ENCODE measurements at places on chromosomes 3 and 15.

GRCh38 chr3:154571553-154572226 is 141.7 kb upstream of the GPR149 start:
- no peak for DNase-seq

GRCh38 chr15:96332637-96333121 is 2.2 kb downstream of the NR2F2 start:
- DNase-seq: no peak

DNA sequence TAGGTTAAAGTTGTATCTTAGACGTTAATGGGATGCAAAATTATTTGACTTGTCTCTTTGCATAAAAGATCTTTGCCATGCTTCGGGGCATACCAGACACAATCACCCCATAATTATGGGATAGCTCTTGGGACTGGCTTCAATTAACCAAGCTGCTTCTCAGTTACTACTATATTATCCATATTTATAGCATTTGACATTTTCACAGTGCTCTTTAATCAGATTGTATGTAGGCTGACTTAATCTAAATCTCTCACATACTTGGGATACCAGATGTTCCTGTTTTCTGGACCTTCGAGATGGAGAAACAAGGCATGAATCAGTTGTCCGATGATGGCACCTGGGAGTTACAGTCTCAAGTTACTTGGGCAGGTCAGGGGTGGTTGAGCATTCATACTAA is 27.2 kb upstream of the ABHD17C start:
- DNase-seq: no peak

DNA sequence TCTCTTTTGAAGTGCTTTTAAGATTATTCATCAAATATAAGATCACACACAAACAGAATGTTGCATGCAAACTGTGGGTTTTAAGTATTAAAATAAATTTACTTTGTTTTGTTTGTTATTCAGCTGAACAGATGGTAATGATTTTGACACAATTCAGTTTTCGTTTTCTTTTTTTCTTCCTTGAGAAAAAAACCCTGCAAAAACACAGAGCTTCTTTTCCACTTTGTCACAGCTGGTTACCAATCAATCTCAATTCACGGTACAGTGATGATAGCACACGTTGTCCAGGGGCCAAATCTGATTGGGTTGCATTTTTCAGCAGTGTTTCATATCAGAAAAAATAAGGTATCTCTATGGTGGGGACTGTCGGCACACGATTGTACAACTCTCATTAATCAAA is 473.6 kb downstream of the ROBO2 start:
- DNase-seq: no peak

- no peak for DNase-seq
Observed at GRCh38 chr15:80691575-80691974, 3.5 kb upstream of the ABHD17C start.

DNA sequence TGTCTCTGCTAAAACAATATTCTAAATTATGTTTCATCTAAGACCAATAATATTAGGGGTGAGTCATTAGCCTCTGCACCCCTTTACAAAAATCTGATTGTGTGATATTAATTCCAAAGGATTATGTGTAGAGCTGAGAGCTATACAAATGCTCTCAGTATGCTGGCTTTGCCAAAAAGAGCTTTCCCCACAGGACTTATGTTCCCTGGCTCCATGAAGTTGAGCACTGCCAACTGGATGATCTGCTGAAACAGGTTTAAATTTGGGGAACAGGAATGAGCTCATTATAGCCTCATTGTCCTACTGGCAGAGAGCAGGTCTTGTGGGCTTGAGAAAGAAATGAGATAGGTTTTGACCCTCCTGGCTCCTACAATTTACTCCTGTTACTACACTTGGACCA is 347.8 kb upstream of the LMCD1 start:
- no peak for DNase-seq

GRCh38 chr15:82298032-82298431 is 35.4 kb downstream of the SAXO2 start:
- DNase-seq: no peak

GRCh38 chr3:144521131-144521530 is 549.5 kb downstream of the DIPK2A start:
- no peak for DNase-seq

- DNase-seq: no peak
Observed at GRCh38 chr3:116140100-116140689, 305.1 kb downstream of the LSAMP start.

DNA sequence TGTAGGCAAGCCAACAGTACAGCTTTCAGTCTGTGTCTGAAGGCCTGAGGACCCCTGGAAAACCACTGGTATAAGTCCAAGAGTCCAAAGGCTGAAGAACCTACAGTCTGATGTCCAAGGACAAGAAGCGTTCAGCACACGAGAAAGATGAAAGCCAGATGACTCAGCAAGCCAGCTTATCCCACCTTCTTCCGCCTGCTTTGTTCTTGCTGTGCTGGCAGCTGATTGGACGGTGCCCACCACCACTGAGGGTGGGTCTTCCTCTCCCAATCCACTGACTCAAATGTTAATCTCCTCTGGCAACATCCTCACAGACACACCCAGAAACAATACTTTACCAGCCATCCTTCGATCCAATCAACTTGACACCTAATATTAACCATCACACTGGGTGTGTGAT is 59.0 kb upstream of the PDZRN3 start:
- DNase-seq: no peak

GRCh38 chr15:60375306-60375705 is 22.5 kb downstream of the ANXA2 start:
- no peak for DNase-seq

DNA sequence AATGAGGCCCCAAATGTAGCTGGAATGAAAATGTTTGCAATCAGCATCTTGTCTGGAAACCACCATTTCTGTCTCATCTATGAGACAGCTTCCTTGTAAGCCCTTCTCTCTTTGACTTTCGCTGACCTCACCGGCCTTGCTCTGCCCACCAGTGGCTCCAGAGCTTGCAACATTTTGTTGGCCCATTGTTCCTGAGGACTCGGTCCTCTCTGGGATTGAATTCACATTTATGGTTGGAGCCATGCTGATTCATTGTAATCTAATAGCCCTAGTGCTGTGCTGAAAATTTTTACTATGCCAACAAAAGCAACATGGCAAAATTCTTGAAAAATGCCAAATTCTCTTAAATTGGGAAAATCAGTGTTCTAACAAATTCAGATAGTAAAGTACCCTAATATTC is 37.2 kb downstream of the ABHD5 start:
- no peak for DNase-seq

GRCh38 chr3:139355476-139355875 is 11.7 kb downstream of the MRPS22 start:
- DNase-seq: no peak

GRCh38 chr3:78177780-78178179 is 1137.9 kb downstream of the ROBO2 start:
- DNase-seq: no peak

DNA sequence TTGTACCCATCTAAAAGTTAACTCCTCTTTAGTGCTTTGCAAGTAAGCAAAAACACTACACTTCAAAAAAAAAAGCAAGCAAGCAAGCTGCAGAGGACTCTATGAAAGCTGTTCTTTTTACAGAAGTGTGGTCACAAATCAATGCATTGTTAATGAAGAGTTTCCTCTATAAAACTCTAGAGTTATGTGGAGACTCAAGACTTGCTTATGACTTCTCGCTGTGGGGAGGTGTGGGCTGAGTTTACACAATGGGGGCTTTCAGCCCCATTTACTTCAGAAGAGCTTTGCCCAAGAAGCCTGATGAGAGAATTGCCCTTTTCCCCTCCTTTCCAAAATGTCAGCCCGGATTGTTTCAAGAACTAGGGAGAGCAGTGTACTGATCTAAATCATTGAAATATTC is 144.4 kb downstream of the IGSF11 start:
- no peak for DNase-seq

DNA sequence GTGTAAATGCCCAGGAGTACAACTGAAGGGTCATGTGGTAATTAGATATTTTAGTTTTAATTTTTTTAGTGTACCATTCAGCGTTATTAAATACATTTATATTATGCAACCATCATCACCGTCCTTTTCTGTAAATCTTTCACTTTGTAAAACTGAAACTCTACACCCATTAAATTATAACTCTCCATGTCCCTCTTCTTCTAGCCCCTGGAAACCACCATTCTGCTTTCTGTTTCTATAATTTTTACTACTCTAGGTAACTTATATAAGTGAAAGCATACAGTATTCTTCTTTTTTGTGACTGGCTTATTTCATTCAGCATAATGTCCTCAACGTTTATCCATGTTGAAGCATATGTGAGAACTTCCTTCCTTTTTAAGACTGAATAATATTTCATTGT is 48.1 kb downstream of the STXBP5L start:
- DNase-seq: no peak

DNA sequence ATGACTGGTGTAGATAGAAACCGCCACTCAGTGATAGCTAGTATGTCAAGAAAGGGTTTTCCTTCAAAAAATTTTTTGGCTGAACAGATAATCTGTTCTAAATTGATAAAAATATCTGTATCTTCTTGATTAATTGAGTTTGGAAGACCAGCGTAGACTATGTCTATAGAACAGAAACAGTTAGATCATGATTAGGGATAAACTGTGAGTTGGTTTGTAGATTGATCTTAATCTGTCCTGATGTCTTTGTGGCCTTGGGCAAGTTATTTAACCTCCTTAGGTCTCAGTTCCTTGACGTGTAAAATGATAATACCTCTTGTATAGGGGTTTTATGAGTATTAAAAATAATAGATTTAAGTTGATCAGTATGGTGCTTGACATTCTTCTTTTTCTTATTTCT is 4.7 kb downstream of the NFKBIZ start:
- DNase-seq: no peak

DNA sequence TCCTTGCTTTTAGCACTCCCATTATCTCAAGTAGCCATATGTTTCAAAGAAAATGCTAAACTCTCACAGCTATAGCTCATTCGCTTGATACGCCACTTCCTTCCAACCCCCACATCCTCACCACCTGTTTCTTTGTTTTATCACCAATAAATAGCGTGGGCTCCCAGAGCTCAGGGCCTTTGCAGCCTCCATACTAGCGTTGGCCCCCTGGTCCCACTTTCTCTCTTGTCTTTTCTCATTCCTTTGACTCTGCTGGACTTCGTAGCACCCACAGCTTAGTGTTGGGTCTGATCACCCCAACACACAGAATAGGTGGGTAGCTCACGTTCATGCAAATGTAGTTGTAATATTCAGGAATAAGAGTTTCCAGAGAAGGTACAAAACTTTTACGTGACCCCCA is 4.1 kb upstream of the GPD1L start:
- no peak for DNase-seq

- DNase-seq: no peak
Observed at GRCh38 chr3:14435175-14436014, 33.0 kb downstream of the SLC6A6 start.

DNA sequence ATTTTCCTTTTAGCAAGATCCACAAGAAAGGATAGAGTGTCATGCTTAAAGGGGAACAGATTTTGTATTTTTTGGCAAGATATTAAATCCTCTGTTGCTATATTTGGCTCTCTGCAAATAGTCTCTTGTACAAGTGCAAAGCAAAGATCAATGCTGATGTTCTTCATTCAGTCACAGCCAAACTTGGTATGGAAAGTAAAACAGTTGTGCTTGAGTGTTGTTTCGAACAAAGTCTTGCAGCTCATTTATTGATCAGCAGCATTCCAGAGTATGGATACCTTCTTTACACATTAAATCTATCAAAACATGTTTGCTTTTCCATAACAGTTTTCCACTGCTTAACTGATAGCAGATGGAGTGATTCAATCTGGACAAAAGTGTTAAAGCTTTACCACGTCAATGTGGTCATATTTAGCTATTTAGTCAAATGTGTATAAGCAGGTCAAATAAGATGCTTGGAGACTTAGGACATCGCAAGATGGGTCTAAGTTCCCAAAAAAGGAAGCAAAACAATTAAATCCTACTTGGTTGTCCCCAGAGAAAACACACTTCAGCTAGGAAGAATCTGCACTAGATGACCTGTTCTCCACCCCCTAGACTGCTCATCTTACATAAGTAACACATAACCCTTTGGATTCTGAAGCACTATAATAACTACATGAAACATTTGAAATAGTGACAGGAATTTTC is 52.4 kb downstream of the VGLL3 start:
- no peak for DNase-seq

- DNase-seq: peak; percentile 10
Observed at GRCh38 chr15:34239151-34239808, 14.5 kb downstream of the EMC4 start.

- DNase-seq: no peak
Observed at GRCh38 chr15:85335193-85335942, 45.0 kb upstream of the AKAP13 start.

GRCh38 chr3:175735866-175736265 is 876.7 kb downstream of the NAALADL2 start:
- no peak for DNase-seq

DNA sequence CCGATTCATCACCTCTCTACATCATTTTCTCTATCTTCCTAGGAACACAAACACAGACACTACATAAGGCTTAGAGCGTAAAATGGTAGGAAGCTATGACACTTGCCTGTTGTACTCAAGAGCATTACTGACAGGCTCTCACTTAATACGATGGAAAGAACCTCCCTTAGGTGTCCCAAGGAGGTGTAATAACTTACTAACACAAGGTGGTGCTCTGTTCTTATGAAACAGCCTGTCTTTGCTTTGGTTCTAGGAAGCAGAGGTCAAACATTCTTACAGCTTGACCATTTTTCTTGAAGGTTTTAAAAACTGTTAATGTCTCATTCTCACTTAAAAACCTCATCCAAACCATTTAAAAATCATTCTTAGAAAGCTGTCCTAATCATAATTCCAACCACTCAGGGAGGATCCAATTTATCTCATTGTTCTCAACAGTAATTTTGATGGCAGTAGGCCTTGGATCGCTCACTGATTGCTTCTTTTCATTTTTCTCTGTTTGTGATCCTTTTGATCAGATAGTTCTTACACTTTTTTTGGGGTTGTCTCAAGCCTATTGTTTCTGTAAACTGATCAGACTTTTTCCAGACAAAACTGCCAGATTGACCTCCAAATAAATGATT is 317.8 kb upstream of the AGTR1 start:
- DNase-seq: no peak

- no peak for DNase-seq
Observed at GRCh38 chr15:89412905-89413411, 78.3 kb upstream of the POLG start.

- no peak for DNase-seq
Observed at GRCh38 chr15:67548862-67549651, 6.6 kb downstream of the MAP2K5 start.

- DNase-seq: no peak
Observed at GRCh38 chr3:171804618-171805389, 5.5 kb downstream of the PLD1 start.

GRCh38 chr3:66723231-66723630 is 222.4 kb upstream of the LRIG1 start:
- no peak for DNase-seq
